ENCODE measurements at places on chromosomes 2 and 18. TPM values are rescaled to one million over a fixed set of nuclear protein-coding genes. Genes with fewer than 3 reads are reported as not detected.

The KATNAL2 gene
- 4.6 TPM for total RNA-seq

The CHRND gene
- not detected for total RNA-seq

The TUBB8B gene
- total RNA-seq: not detected

The C1GALT1C1L gene
- total RNA-seq: 0.30 TPM

The SH2D6 gene
- total RNA-seq: not detected

The ACADL gene
- 0.83 TPM for total RNA-seq

The IL36RN gene
- total RNA-seq: not detected

The GREB1 gene
- 2.1 TPM for total RNA-seq

The SLC23A3 gene
- 2.5 TPM for total RNA-seq

The FAM168B gene
- total RNA-seq: 87.3 TPM

The ALLC gene
- total RNA-seq: not detected

The ZDBF2 gene
- 8.5 TPM for total RNA-seq

The TBR1 gene
- not detected for total RNA-seq

The ABCB11 gene
- total RNA-seq: not detected

The ABHD1 gene
- total RNA-seq: 0.08 TPM

The APOB gene
- total RNA-seq: not detected

The HOXD3 gene
- total RNA-seq: not detected

The TYW5 gene
- 3.7 TPM for total RNA-seq

The SLC30A3 gene
- 0.38 TPM for total RNA-seq

The PLEK gene
- not detected for total RNA-seq

The RAB6D gene
- total RNA-seq: not detected

The TFCP2L1 gene
- not detected for total RNA-seq
